ENCODE measurements at places on chromosomes 13 and 19.

DNA sequence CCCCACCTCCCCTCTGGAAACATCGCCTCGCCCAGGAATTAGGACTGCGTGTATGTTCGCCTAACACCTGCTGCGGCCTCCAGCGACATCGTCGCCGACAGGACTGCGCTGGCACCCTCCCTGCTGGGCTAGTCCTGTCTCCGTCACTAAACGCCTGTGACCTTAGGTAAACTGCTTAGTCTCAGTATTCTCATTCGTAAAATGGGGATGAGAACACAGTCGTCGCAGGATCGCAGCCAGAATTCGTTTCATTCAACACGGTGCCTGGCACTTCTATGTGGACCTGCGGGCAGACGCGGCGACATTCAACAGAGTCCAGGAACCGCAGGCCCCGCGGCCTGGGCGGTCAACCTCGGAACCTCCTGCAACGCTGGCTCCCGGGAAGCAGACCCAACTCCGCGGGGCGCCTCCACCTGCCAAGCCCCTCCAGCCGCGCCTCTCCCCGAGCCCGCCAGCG lies 485 bp downstream of the CRYL1 start:
- peak; percentile 42 for DNase-seq

DNA sequence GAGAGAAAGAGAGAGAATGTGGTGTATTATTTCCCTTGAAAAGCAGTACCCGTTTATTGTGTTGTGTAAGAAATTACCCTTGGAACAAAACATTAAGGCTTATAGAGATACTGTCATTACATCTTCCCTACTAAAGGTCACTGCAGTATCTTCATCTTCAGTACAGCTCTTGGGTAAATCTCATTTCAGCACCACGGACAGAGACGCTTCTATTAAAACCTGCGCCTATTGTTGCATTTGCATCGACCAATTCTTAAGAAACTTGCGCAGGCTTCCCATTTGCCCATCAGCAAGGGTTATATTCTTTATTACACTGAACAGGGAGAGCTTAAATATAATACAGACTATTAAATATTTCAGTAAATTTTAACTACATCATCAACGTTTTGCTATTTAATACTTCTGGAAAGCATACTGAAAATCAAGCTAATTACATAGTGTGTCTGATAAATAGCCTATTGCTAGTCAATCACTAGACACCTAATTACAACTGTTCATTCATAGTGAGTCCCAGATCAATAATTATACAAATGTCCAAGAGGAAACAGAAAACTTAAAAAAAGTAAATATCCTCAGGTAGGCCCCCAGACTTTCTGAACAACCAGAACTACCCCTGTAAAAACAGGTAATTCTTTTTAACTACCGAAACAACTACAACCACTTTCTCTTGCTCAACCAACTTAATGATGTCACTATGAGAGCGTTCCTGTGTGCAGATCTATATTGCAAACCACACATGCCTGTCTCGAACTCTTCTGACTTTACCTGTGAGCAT lies 350.6 kb downstream of the LIG4 start:
- DNase-seq: peak; percentile 66

GRCh38 chr19:16168465-16169081 lies 4.8 kb downstream of the CIB3 start:
- DNase-seq: no peak

GRCh38 chr13:79986890-79987289 lies 354.0 kb downstream of the SPRY2 start:
- DNase-seq: no peak

- DNase-seq: peak; percentile 42
Measured at GRCh38 chr19:43584484-43584883, 8.9 kb downstream of the PINLYP start.

DNA sequence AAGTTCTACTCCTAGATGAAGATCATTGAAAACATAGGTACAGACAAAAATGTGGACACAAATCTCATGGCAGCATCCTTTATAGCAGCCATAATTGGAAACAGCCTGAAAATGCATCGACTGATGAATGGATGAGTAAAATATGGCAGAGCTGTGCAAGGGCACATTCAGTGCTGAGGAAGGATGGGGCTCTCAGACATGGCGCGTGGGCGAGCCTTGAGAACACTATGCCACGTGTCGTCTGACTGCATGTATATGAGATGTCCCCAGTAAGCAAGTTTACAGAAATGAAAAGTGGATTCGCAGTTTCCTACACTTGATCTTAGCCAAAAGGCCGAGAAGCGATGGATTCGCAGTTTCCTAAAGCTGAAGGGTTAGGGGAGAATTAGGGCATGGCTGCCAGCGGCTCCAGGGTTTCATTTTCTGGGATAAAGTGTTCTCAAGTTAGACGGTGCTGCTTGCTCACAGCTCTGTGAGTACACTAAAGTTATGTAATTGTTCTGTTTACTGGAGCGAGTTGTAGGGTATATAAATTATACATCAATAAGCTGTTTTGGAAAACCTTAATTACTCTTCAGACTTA lies 78.0 kb downstream of the RAB20 start:
- no peak for DNase-seq

- DNase-seq: no peak
Measured at GRCh38 chr19:1503089-1503924, 9.5 kb downstream of the ADAMTSL5 start.

GRCh38 chr19:54434112-54434872 lies 14.7 kb upstream of the LENG8 start:
- DNase-seq: peak; percentile 51

DNA sequence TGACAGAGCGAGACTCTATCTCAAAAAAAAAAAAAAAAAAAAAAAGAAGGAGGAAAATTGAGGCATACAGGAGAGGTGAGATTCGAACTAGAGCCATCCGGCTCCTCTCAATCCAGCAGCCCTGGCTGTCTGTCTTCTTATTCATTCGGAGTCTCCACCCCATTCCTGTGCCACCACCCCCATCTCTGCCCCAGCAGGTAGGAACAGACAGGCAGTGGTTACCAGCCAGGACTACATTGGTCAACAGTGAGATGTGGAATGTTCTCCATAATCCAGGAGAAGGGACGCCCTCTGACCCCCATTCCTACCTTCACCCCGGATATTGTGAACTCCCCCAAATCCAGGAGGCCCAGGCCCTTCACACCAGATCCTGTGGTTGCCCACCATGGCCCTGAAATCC lies 6.6 kb upstream of the S1PR2 start:
- DNase-seq: no peak

DNA sequence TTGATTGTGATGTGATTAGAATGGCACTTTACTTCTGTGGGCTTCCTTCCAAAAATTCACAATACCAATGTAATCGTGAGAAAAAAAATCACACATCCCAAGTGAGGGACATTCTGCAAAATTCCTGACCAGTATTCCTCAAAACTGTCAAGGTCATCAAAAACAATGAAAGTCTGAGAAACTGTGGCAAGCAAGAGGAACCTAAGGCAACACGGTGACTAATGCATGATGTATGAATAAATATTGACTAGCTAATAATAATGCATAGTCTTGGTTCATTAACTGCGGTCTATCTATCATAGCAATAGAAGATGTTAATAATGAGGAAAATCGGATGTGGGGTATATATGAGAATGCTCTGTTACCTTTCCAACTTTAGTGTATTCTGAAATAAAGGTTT lies 159.0 kb downstream of the RFC3 start:
- no peak for DNase-seq

DNA sequence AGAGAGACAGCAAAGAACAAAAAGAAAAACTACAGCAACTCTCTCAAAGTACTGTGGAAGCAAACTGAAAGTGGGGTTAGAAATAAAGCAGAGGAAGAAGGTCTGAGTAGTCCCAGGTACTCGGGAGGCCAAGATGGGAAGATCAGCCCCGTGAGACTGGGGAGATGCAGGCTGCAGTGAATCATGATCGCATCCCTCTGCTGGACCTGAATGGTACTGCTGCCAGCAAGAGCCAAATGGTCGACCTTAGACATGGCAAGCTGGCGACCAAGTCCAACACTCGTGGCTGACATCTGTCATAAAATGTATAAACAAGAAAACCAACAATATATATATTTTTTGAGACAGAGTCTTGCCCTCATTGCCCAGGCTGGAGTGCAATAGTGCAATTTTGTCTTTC lies 33.7 kb upstream of the ZNF724 start:
- peak; percentile 47 for DNase-seq

GRCh38 chr19:4152241-4152998 lies 1.0 kb upstream of the CREB3L3 start:
- no peak for DNase-seq

- no peak for DNase-seq
Measured at GRCh38 chr19:3192228-3192635, 6.5 kb downstream of the NCLN start.

DNA sequence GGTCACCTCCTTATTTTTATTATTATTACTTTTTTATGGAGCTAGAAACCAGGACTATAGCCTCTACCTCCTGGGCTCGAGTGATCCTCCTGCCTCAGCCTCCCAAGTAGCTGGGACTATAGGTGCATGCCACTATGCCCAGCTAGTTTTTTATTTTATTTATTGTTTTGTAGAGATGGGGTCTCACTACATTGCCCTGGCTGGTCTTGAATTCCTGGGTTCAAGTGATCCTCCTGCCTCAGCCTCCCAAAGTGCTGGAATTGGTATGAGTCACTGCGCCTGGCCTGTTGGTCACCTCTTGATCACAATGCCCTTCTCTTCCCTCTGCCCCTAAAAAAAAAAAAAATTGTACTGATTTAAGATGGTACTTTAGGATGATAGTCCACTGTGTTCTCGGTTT lies 20.4 kb downstream of the MRPS12 start:
- DNase-seq: no peak

DNA sequence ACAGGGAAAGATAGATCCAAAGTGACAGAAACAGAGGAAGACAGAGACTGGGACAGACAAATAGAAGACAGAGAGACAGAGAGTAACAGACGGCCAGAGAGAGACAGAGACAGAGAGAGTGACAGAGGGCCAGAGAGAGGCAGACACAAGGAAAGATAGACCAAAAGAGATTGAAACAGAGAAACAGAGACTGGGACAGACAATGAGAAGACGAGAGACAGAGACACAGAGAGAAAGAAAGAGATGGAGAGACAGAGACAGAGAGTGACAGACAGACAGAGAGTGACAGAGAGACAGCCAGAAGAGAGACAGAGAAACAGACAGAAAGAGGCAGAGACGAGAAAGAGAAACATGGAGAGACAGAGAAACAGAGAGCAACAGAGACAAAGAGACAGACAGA lies 127.3 kb downstream of the UQCRFS1 start:
- no peak for DNase-seq

GRCh38 chr19:16927883-16928282 lies 39.1 kb downstream of the F2RL3 start:
- DNase-seq: peak; percentile 24

DNA sequence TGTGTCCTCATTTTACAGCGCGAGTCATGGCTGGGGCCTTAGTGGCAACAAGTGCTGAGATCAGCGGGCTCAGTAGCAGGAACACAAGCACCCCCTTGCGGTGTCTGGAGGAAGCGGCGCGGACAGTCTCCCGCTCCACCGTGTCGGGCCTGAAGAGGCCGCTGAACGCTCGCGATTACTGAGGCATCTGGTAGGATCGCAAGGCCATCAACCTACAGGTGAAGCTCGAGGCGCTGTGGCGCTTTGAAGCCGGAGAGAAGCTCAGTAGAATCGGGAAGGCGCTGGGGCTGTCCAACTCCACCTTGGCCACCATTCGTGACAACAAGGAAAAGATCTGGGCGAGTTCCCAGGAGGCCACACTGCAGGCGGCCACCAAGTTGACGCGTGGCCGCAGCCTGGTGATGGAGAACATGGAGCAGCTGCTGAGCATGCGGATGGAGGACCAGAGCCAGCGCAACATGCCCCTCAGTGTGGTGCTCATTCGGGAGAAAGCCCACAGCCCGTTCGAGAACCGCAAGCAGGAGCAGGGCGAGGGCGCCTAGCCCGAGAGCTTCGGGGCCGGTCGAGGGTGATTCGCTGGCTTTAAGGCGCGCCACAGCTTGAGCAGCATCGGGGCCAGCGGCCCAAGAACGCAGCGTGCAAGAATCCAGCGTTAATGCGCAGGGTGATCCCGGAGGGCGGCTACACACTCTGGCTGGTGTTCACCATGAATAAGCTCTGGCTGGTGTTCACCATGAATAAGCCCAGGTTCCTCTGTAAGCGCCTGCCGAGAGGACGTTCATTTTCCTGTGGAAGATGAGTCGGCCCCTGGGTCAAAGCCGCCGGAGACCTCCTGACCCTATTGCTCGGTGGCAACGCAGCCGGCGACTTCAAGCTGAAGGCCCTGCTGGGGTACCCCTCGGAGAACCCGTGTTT lies 8.3 kb upstream of the MZF1 start:
- peak; percentile 90 for DNase-seq

GRCh38 chr19:40583283-40583682 lies 6.6 kb downstream of the SHKBP1 start:
- no peak for DNase-seq

DNA sequence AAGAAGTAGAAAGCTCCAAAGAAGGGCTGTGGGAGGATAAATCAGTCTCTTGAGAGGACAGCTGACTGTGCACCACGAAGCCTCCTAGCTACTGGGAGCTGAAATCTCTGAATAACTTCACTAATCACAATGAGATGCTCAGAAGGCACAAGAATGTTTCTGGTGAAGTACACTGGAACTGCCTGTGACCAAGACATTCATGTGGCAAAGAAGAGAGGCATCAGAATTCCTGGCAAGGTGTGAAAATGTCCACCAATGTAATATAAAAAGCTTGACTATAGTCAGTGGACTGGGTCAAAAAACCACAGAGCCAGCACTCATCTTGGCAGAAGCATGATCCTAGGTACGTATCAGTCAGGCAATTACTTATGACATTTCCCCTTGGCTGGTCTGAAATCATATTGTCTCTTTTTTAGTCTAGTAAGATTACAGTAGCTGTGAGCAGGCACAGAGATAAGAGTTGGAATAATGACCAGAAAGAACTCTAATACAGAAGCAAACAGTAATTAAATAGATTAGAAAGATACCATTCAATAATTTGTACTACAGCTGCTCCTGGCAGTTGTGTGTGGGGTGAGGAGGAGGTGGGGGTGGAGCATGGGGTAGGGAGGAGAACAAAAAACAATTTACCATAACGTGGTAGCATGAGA lies 434.7 kb downstream of the DIAPH3 start:
- no peak for DNase-seq

- no peak for DNase-seq
Measured at GRCh38 chr19:5103061-5103701, 134.3 kb downstream of the KDM4B start.

- no peak for DNase-seq
Measured at GRCh38 chr13:98910501-98910951, 67.3 kb downstream of the DOCK9 start.

DNA sequence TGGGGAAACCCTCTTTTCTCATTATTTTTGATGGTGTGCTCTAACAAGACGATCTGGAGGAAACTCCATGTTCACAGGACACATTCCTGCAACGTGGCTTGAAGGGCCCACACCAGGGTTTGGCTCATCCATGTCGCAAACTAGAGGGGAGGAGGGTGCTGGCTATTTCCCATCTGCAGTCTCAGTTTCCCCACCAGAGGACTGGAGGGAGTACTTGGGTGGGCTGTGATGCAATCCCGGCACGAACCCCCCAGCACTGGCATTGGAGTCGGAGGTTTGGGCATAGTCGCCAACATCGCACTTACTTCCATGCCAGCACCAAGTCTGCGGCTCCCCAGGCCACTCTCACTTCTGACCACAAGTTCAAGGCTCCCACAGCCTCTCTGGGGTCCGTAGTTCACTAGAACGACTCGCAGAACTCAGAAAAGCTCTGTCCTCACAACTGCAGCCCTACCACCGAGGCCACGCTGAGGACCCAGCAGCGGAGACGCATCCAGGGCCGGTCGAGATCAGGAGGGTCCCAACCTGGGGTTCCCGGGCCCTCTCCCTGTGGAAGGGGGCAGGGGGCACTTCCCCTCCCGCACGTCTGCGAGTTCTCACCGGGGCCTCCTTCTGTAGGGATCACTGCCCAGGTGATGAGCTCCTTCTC lies 165.6 kb upstream of the SOX1 start:
- DNase-seq: no peak

Measured in kidney (tissue), 22 donors.